ENCODE measurements at places on chromosomes 5 and 9. TPM values are rescaled to one million over a fixed set of nuclear protein-coding genes. Genes with fewer than 3 reads are reported as not detected.

DNA sequence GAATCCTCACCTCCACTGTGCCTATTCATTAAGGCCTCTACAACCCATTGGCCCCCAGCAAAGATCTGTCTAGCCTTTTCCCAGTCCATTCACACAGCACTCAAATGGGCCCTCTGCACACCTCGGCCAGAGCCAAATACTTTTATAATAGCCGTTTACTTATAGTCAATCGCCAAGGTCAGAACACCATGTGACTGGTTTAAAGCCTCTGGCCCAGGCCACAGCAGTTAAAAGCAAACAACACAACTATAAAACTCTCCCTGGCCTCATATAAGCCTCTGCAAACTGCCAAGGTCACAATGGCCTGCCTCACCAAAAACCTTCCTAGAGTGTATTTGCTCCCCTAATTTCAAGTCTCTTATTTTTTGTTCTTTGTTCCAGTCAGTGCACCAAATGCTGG is 562.6 kb downstream of the CAAP1 start:
- DNase-seq: no peak

- peak; percentile 61 for DNase-seq
Measured at GRCh38 chr9:130680836-130681768, 12.5 kb upstream of the EXOSC2 start.

DNA sequence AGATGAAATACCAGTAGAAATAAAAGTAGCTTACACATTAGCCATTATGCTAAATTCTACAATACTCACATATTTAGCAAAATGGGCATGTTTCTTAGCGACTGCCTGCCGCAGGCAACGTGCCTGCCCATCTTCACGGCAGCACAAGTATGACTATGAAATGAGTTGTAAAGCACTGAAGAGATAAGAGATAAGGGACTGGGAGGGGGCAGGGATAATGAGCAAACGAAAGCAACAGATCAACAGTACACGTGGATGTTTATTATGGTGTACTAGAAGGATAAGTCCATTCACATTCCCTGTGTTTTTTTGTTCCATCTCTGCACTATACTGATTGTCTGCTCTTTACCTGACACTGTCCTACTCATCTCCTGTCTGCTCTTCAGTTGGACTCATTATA is 44.1 kb upstream of the KCNN2 start:
- DNase-seq: no peak

HMCN2 gene
- total RNA-seq: not detected

PCDHGB6 gene
- 1.2 TPM for total RNA-seq

- DNase-seq: no peak
Measured at GRCh38 chr5:140989254-140990020, 23.2 kb downstream of the PCDHAC2 start.

DNA sequence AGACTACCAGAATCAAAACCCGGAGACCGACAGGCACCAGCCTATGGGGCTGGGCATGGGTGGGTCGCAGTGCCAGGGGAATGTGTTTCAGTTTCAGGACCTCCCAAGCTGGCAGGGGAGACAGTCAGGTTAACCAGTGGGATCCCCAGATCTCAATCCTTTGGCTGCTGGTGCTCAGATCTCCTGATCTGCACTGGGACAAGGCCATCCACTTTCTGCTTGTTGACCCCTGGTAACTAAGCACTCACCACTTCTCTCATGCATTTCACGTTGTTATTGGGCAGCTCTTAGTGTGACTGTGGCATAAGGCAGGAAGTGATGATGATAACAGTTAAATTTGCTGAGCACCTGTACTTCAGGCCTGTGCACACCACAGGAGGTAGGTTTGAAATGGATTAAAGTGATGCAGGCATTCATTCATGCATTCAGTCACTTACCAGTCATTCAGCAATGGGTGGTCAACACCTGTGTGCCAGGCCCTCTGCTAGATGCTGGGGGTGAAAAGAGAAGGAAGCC is 42.1 kb upstream of the STXBP1 start:
- DNase-seq: no peak

NUTM2G gene
- total RNA-seq: not detected

LEAP2 gene
- 3.3 TPM for total RNA-seq

DNA sequence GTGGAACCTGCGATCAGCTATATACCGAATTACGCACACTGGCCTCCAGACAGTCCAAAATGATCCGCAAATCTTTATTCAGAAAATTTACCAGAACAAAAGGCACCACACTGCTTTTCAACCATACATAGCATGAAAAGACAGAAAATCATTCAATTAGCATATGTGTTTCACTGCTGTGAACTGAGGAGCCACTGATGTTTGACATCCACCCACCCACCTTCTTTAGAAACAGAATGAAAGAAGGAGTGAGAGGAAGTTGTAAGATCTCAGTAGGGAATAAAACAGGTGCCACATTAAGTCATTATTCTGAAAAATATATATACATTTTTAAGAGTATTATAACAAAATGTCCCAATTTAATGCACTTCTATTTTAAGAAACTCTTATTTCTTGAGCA is 156.8 kb downstream of the NFIB start:
- DNase-seq: no peak

Measured in activated B cell treated with CpG ODN at 0.5 μM for 24 hours (primary cell).